ENCODE measurements at places on chromosomes 3 and 15.
A peak's percentile ranks its signal among the peaks of the same experiment; 100 is the strongest.

GRCh38 chr15:60426870-60427508 lies 29.2 kb upstream of the ANXA2 start:
- DNase-seq, result no peak

DNA sequence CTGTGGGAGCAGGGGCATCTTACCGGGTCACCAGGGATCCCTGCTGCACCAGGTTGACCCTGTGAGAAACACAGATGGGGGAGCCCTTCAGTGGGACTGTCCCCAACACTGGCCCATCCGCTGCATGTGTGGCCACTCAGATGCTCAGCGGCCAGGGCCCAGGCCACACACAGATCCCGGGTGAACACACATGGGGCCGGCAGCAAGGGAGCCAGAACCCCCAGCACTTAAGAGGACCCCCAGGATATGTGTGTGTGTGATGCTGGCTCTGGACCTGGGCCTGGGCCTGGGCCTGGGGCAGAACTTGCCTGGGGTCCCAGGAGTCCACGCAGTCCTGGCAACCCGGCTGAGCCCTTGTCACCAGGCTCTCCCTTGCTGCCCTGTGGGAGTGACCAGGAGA lies 4.9 kb upstream of the UCN2 start:
- no peak for DNase-seq

DNA sequence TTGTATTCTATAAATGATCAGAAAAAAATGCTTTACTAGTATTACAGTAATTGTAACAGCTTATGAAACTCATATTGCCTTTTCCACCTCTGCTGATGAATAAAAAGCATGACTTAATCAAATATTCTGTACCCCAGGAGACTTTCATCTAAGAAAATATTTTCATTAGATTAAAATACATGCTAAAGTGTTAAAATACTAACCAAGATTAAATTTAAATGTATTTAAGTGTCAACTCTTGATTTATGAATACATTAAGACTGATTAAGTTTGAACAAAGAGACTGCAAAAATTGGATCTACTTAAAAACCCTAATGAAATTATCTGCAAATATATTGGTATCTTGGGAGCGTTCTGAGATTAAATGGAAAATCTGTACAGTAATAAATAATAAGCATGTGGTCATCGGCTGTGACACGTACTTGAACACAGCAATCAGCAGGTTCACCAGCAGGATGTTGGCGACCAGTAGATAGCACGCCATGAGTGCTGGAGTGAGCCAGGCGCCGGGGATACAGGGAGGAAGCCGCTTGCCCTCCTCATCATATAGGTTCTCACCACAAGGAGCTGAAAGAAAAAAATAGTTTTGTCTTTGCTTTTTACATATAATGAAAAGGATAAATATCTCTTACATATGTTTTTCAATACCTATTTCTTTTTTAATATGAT lies 36.6 kb upstream of the MTMR10 start:
- no peak for DNase-seq

DNA sequence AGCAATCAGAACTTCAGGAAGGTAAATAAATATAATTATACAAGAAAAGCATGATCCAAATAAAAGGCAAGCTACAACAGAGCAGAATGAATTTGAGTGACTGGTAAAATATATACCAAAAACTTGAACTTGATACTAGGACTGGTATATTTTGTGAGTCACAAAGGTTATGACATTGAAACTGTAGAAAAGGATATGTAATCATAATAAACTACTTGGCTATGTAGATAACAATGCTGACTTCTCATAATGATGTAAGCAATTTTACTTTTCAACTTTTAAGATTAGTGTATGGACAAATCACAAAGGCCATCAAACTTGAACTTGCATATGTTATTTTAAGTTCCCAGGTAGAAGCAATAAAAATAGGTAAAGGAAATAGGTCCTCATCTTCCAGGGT lies 384.5 kb upstream of the NECTIN3 start:
- no peak for DNase-seq

DNA sequence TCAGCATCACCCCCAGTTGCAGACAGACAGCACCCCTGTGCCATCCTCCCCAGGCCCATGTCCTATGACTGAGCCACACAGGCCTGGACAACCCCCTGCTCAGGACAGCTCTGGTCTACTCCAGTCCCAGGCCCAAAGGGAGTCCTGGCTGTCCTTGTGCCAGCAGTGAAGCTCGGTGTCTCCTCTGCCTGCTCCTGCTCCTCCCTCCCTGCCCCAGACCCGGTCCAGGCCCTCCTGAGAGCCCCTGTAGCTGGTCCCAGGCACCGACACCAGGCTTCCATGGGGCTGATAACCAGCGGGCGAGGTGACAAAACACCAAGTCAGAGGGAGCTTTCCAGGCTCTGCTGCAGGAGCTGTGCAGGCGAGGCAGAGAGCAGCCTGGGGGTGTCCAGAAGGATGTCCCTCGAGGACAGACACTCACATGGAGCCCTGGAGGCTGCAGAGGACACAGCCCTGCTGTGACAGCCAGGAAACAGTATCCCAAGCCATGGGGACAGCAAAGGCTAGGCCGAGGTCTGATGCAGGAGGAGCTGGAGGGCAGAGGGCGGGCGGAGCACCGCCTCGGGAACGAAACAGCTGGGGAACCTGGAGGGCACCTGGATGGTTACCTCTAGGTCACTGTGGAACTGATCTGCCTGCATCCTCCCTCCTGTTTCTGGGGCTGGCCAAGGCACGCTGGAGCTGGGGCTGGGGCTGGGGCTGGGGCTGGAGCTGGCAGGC lies 103.8 kb upstream of the PRR20G start:
- no peak for DNase-seq

DNA sequence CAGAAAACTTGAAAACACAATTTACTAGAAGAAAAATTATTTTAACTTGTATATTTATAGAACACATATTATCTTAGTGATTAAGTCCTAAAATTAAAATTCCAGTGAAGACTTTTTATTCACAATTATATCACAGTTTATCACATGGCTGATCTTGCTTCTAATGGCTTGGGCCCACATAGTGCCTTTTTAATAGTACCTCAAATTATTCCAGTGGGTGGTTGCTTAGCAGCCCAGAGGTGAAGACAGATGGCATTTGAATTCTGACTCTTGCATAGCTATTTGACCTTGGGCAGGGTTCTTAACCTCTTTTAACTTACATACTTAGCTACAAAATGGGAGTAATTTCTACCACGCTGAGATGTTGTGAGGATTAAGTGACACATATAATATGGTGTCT lies 214.7 kb upstream of the SGO1 start:
- no peak for DNase-seq

GRCh38 chr3:58508437-58508836 lies 16.5 kb downstream of the KCTD6 start:
- DNase-seq, result no peak

- DNase-seq, result no peak
These were observed 277.1 kb downstream of the EDEM1 start for GRCh38 chr3:5464649-5465048.

DNA sequence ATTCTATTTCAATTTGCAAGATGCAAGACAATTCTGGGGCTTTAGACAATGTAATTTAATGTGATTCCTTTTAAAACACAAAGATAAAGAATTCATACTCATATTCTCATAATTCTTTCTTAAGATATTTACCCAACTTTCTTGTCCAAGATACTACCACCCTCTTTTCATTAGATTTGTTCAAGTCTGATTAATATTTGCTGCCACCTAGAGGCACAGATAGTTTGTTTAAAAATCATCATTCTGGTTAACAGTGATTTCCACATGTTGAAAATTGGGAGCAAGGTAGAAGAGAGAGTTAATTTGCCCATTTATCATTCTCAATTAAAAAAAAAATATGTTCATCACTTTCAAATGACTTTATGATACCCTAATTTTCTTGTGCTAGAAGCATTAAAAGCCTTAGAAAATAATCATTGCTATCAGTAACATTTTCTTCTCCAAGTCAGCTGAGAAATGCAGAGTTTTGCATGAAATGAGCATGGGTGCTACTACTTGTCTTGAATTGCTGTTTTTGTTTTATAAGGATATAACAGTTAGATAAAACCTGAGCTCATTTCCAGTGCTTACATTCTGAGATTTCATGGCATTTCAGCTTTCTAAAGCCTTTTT lies 11.6 kb downstream of the TAMM41 start:
- DNase-seq, result peak; percentile 15

DNA sequence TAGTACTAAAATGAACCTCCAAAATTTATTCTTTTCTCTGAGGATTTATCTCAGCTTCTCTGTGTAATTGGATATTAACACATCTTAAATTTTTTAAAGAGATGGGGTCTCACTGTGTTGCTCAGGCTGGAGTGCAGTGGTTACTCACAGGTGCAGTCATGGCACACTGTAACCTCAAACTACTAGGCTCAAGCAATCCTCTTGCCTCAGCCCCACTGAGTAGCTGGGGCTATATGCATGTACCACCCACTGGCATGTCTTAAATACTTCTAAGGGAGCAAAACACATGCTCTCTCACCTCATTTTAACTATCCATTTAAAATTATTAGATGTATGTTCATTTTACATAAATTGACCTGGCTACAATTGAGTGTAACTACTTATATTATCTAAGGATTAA lies 11.3 kb upstream of the TMEM87A start:
- DNase-seq, result no peak

- no peak for DNase-seq
These were observed 80.2 kb downstream of the ABI3BP start for GRCh38 chr3:100912976-100913545.

GRCh38 chr15:36810656-36811449 lies 231.4 kb downstream of the CDIN1 start:
- DNase-seq, result no peak

GRCh38 chr3:53763353-53763752 lies 82.9 kb downstream of the CHDH start:
- DNase-seq, result no peak

- no peak for DNase-seq
These were observed 382.7 kb upstream of the PPP2R3A start for GRCh38 chr3:135582800-135583199.

GRCh38 chr15:82710208-82710555 lies 507 bp upstream of the AP3B2 start:
- no peak for DNase-seq

GRCh38 chr15:39417366-39418134 lies 163.3 kb upstream of the THBS1 start:
- DNase-seq, result no peak

DNA sequence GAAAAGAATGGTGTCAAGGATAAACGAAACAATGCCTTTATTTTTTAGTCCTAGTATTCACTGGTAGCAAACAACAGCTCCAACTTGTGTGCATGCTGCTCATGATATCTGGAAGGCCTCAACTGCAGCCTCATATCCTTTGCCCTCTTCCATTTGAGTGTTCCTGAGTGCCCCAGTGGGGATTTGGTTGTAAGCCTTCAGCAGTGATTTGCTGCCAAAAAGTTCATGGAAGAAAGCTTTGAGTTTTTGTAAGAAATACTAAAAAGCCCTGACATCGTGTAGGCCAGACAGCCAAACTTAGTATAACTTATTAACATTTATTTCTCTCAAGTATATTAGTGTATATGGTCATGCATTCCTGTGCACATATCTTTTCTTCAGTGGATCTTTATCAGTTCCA lies 30.0 kb downstream of the MFSD1 start:
- DNase-seq, result no peak

- no peak for DNase-seq
These were observed 770.6 kb upstream of the CFAP20DC start for GRCh38 chr3:59820352-59820934.

GRCh38 chr3:188134856-188135255 lies 19.1 kb upstream of the LPP start:
- DNase-seq, result no peak

GRCh38 chr3:39202094-39202493 lies 9.7 kb upstream of the XIRP1 start:
- no peak for DNase-seq

- no peak for DNase-seq
These were observed 35.0 kb upstream of the ABHD17C start for GRCh38 chr15:80660119-80660518.

DNA sequence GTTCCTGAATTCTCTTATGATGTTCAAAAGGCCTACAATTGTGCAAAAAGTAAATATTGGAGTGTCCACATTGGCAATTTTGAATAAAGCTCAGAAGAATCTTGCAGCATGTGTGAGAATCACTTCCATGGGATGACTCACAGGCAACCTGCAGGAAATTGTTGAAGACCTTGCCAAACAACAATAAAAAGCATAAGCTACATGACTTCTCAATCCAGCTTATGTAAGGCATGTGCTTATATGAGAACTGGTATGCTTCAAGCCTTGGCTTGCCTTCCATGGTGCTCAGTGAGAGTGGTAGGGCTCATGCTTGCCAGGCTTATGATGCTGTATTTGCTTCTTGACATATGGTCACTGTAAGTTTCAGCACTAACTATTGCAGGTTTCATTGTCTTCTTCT lies 18.4 kb upstream of the BCHE start:
- DNase-seq, result no peak

DNA sequence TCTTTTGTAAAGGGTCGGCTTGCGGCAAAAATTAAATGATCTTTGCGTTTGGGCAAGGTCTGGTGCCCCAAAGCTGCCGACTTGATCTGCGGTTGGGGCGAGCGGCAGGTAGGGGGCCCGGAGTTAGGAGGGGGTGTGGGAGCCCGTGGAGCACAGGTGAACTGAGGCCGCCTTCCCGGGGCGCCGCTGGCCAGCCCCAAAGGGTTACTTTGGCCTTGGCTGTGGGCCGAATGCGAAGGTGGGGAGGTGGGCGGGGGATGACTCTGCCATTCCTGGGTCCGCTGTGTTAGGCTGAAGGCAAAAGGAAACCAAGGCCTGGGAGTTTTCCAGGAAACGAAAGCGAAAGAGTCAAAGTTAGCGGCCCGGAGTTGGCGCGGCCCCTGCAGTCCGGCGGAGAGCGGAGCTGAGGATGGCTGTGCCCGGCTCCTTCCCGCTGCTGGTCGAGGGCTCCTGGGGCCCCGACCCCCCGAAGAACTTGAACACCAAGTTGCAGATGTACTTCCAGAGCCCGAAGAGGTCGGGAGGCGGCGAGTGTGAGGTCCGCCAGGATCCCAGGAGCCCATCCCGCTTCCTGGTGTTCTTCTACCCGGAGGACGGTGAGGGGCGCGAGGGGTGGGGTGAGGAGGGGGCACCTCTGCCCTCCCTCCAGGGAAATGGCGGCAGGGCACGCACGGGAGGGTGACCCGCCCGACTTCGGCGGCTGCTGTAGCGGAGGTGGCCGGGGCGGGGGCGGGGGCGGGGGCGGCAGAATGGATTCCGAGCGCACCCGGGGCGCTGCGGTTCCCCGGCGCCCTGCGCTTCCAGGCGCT lies at the start of gene PARP14:
PARP14 (plus strand) TSS at position 365 of the 809 bp plus-strand sequence; CDS start at position 410, 45 bp downstream.
- peak; percentile 77 for DNase-seq

- no peak for DNase-seq
These were observed 2.7 kb downstream of the UQCC5 start for GRCh38 chr3:52539010-52539653.

- DNase-seq, result peak; percentile 14
These were observed 228.9 kb upstream of the PRICKLE2 start for GRCh38 chr3:64454179-64454578.

GRCh38 chr3:51388286-51389029 lies 2.6 kb upstream of the RBM15B start:
- no peak for DNase-seq

- DNase-seq, result no peak
These were observed 69.6 kb downstream of the SEMA5B start for GRCh38 chr3:122957707-122958689.

GRCh38 chr15:51846463-51847230 lies 17.2 kb downstream of the TMOD3 start:
- peak; percentile 32 for DNase-seq
